ENCODE measurements at places on chromosomes 11 and 22. TPM values are rescaled to one million over a fixed set of nuclear protein-coding genes. Genes with fewer than 3 reads are reported as not detected.

The ACTN3 gene
- 0.07 TPM for polyA plus RNA-seq

The ARHGAP8 gene
- polyA plus RNA-seq, result 6.8 TPM

The MYBPC3 gene
- 0.89 TPM for polyA plus RNA-seq

The CRYAB gene
- 60.8 TPM for polyA plus RNA-seq

The ZNF408 gene
- polyA plus RNA-seq, result 7.9 TPM

The HOATZ gene
- 23.6 TPM for polyA plus RNA-seq

The SEC14L2 gene
- 7.2 TPM for polyA plus RNA-seq
